ENCODE measurements at places on chromosomes 1 and 21. TPM values are rescaled to one million over a fixed set of nuclear protein-coding genes. Genes with fewer than 3 reads are reported as not detected.

DNA sequence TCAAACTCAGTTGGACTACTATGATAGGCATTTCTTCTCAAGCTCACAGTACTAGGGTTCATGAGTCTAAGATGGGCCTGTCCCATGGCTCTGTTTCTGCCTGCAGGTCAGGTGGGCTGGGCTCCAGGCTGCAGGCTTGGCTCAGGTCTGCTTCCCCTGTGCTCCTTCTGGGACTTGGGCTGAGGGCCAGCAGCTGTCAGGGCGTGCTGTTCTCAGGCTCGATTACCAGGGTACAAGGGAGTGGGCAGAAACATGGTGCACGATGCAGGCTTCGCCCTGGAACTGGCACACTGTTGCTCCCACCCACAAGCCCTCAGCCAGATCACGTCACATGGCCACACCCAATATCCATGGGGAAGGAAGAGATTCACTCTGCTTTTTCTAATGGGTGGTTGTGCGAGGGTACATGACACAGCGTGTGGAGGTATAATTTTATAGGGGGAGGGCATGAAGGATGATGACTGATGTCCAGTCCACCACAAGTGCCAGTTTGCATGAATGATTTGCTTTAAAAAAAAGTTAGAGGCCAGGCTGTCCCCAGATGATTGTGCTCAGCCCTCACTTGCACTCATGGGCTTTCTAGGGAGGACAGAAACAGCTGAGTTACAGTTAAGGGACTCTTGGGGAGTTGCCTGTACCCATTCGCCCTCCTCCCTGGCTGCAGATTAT is 118.0 kb downstream of the ACTL8 start:
- H3K27ac ChIP-seq: no peak overlapping the region
- H3K4me3 ChIP-seq: no peak overlapping the region
- DNase-seq: no peak

DNA sequence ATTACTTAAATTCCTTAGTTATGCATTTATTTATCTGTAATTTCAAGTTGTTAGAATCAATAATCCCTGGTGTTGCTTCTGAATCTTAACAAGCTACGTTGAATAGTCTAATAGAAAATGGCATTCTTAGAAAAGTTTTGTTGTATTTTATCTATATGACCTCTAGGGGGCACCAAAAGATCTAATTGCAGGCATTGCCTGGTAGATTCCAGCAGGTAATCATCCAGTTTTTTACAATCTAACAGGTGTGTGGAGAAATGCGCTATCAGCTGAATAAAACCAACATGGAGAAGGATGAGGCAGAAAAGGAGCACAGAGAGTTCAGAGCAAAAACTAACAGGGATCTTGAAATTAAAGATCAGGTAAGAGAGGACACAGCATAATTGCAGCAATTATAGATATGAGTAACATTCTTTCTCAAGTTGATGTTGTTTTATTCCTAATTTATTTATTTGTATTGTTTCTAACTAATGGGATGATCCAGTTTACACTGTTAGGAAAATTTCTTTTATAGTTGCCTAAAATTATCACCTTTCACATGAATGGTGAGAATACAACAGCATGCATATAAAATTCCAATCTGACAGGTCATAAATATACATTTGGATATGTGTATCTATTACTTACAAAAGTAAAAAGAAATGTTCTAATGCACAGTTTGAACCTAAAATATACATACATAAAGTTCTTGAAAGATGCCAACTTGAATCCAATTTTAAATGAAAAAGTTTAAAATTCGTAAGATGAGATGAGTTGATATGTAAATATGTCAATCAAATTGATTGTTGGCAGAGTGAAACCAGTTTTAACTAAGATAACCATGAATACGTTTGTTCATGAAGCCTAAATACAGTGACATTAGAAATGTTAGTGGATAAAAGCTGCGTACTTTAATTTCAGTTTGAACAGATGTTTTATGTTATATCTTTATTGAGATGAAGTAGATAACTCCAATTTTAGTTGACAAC is 88.4 kb downstream of the SDCCAG8 start:
- H3K27me3 ChIP-seq: no peaks in the 10 kb centered on the region
- no peak overlapping the region for H3K4me3 ChIP-seq
- DNase-seq: peak; percentile 74
- no peak overlapping the region for H3K27ac ChIP-seq
- H3K36me3 ChIP-seq: no peaks in the 10 kb centered on the region

DNA sequence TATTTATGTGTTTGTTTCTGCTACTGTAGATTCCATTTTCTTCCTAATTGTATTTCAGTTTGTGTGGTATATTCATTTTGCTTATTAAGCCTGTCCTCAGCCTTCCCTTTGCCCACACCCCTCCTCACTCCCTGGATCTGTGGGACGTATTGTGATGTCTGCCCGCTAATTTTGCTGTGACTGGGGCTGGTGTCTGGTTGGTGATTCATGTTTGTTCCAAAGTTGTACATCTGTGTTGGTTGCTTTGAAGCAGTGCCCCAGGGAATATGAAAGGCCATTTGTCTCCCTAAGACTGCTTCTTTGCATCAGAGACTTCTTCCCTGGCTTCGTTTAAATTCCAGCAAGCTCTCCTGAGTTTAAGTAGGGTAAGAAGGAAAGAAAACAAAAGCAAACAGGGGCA is 289.5 kb upstream of the SGIP1 start:
- H3K4me1 ChIP-seq: no peaks in the 10 kb centered on the region
- no peak overlapping the region for H3K4me3 ChIP-seq
- DNase-seq: no peak
- H3K27ac ChIP-seq: no peak overlapping the region

DNA sequence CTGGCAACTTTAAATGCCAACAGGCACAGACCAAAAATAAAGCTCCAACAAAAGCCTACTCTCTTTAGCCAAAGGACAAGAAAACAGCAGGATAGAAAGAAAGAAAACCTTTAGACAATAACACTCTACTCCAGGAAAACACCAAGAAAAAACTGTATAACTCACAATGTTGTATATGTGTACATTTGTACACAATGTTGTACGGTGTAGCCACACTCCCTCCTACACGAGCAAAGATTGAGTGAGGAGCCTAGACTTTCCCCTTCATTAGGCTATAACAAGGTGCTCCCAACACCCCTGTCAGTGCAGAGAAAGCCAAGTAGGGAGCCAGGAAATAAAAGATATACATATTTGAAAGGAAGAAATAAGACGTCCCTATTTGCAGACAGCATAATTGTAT is 24.0 kb downstream of the GJA4 start:
- H3K27me3 ChIP-seq: no peaks in the 10 kb centered on the region
- no peaks in the 10 kb centered on the region for H3K36me3 ChIP-seq
- DNase-seq: no peak
- no peak overlapping the region for H3K27ac ChIP-seq
- H3K4me1 ChIP-seq: no peaks in the 10 kb centered on the region

- H3K4me3 ChIP-seq: no peak overlapping the region
- H3K4me1 ChIP-seq: no peaks in the 10 kb centered on the region
- no peaks in the 10 kb centered on the region for H3K36me3 ChIP-seq
- H3K27ac ChIP-seq: no peak overlapping the region
- no peak for DNase-seq
Measured at GRCh38 chr21:36579898-36580297, 100.0 kb upstream of the CLDN14 start.

- H3K4me1 ChIP-seq: no peaks in the 10 kb centered on the region
- no peaks in the 10 kb centered on the region for H3K27me3 ChIP-seq
- H3K27ac ChIP-seq: no peak overlapping the region
Measured at GRCh38 chr21:33373451-33373850, 29.8 kb upstream of the IFNGR2 start.

- no peaks in the 10 kb centered on the region for H3K36me3 ChIP-seq
- peak; percentile 58 for DNase-seq
- H3K4me3 ChIP-seq: peak overlapping the region; percentile 28
- H3K27ac ChIP-seq: no peak overlapping the region
Measured at GRCh38 chr1:119008483-119009311, 20.6 kb upstream of the TBX15 start.

GRCh38 chr1:166479052-166479631 is 312.3 kb upstream of the FAM78B start:
- no peaks in the 10 kb centered on the region for H3K36me3 ChIP-seq
- H3K4me1 ChIP-seq: no peaks in the 10 kb centered on the region
- DNase-seq: peak; percentile 56
- no peaks in the 10 kb centered on the region for H3K27me3 ChIP-seq
- no peak overlapping the region for H3K4me3 ChIP-seq
- H3K27ac ChIP-seq: no peak overlapping the region

DNA sequence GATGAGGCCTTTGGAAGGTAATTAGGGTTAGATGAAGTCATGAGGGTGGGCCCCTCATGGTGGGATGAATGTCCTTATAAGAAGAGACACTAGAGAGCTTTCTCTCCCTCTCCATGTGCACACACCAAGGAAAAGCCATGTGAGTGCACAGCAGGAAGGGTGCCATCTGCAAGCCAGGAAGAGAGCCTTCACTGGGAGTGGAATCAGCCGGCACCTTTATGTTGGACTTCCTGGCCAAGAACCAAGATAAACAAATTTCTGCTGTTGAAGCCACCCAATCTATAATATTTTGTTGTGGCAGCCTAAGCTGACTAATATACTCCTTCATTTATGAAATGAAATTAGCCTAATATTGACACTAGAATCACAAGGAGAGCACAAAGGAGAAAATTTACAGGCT is 38.2 kb upstream of the PKP1 start:
- no peak overlapping the region for H3K4me3 ChIP-seq
- peaks cover 4% of the 10 kb centered on the region for H3K36me3 ChIP-seq
- no peak overlapping the region for H3K27ac ChIP-seq
- peaks cover 4% of the 10 kb centered on the region for H3K27me3 ChIP-seq
- H3K4me1 ChIP-seq: no peaks in the 10 kb centered on the region

DNA sequence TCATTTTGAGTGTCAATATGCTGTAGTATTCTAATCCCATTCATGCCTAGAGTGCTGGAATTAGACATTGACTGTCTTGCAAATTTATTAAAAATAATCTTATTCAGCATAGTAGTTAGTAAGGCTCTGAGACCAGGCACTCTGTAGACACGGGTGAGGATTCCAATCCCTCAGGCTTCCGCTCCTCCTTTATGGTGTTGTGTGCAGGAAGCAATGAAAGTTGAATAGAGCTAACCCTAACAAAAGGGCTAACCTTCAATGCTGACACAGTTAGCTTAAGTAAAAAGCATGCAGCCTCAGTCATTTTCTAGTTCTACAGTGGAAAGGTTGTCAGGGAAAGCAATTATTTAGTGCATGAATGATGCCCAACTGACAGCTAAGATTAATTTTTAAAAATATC is 199.6 kb upstream of the SGIP1 start:
- no peak overlapping the region for H3K4me3 ChIP-seq
- H3K36me3 ChIP-seq: no peaks in the 10 kb centered on the region
- peaks cover 38% of the 10 kb centered on the region for H3K4me1 ChIP-seq
- peak; percentile 40 for DNase-seq

GRCh38 chr1:188941986-188942385 is 1535.7 kb downstream of the BRINP3 start:
- no peak overlapping the region for H3K4me3 ChIP-seq
- no peaks in the 10 kb centered on the region for H3K36me3 ChIP-seq
- H3K27me3 ChIP-seq: no peaks in the 10 kb centered on the region
- H3K27ac ChIP-seq: no peak overlapping the region
- peak; percentile 40 for DNase-seq
- peaks cover 9% of the 10 kb centered on the region for H3K4me1 ChIP-seq

DNA sequence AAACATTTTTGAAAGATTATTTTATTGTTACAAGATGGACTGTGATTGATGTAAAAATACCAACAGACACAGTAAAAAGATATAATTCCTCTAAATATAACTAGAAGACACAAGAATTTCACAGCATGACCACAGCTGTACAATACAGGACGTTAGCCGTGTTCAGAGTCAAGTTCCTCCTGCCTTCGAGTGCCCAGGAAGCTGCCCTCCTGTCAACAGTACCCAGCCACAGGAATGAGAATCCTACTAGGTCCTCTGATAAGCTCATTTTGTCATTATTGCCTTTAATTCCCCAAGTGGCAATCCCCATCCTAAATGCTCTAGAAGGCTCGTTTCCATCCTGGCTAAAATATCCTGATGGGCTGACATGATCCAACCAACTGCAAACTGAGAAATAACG is 16.4 kb upstream of the CAPN2 start:
- no peaks in the 10 kb centered on the region for H3K27me3 ChIP-seq
- no peaks in the 10 kb centered on the region for H3K36me3 ChIP-seq
- no peak for DNase-seq
- no peaks in the 10 kb centered on the region for H3K4me1 ChIP-seq

- peaks cover 11% of the 10 kb centered on the region for H3K4me1 ChIP-seq
- H3K4me3 ChIP-seq: no peak overlapping the region
- H3K36me3 ChIP-seq: no peaks in the 10 kb centered on the region
- H3K27me3 ChIP-seq: peaks cover 2% of the 10 kb centered on the region
Measured at GRCh38 chr1:182781841-182782586, 7.6 kb upstream of the NPL start.

GRCh38 chr1:201842472-201843027 is 13.6 kb downstream of the IPO9 start:
- no peak overlapping the region for H3K27ac ChIP-seq
- no peaks in the 10 kb centered on the region for H3K27me3 ChIP-seq
- DNase-seq: no peak
- H3K36me3 ChIP-seq: peaks cover 4% of the 10 kb centered on the region
- no peaks in the 10 kb centered on the region for H3K4me1 ChIP-seq
- no peak overlapping the region for H3K4me3 ChIP-seq

Gene KRTAP8-1
- not detected for total RNA-seq

Gene DSCAM
- 0.03 TPM for total RNA-seq

Gene TCP10L
- total RNA-seq: 3.7 TPM

Gene ADAMTS4
- 1.3 TPM for total RNA-seq

Gene PFKFB2
- 10.0 TPM for total RNA-seq

Gene SLAMF9
- total RNA-seq: not detected

Gene PLEKHA6
- 1.5 TPM for total RNA-seq

All from neural progenitor cell (in vitro differentiated cells).